Placental epithelial cell (primary cell): ENCODE measurements at places on chromosomes 13 and 19. TPM values are rescaled to one million over a fixed set of nuclear protein-coding genes. Genes with fewer than 3 reads are reported as not detected.

Gene ZNF799
- 4.9 and 5.1 TPM in 2 replicates for total RNA-seq

Gene PSG11
- total RNA-seq = 0.22 TPM in 1 of 2 replicates, not detected in the other

Gene PTGIR
- total RNA-seq = 0.22 TPM in 1 of 2 replicates, not detected in the other

Gene C5AR2
- under 0.01 and 2.1 TPM in 2 replicates for total RNA-seq

Gene GSX1
- not detected in 2 replicates for total RNA-seq

Gene MAB21L1
- total RNA-seq = not detected in 2 replicates

Gene CD33
- total RNA-seq = not detected in 2 replicates

Gene NLRP4
- total RNA-seq = not detected in 2 replicates

Gene SETDB2
- 7.5 and 7.9 TPM in 2 replicates for total RNA-seq

Gene ZNF837
- total RNA-seq = 4.4 and 6.3 TPM in 2 replicates

Gene KCNC3
- 2.4 and 3.9 TPM in 2 replicates for total RNA-seq

Gene FSD1
- total RNA-seq = 1.7 TPM in 1 of 2 replicates, not detected in the other

Gene RFC3
- total RNA-seq = 6.5 and 7.1 TPM in 2 replicates

Gene RNF225
- 2.8 and 5.5 TPM in 2 replicates for total RNA-seq

Gene CLIP3
- 6.3 and 13.0 TPM in 2 replicates for total RNA-seq

Gene PRTN3
- not detected in 2 replicates for total RNA-seq

Gene PNMA8B
- 0.22 and 0.39 TPM in 2 replicates for total RNA-seq

Gene FFAR2
- total RNA-seq = not detected in 2 replicates

Gene AMER2
- total RNA-seq = under 0.01 and 0.43 TPM in 2 replicates

Gene GARIN5A
- 1.2 and 1.6 TPM in 2 replicates for total RNA-seq

Gene PCDH8
- total RNA-seq = 0.39 TPM in 1 of 2 replicates, not detected in the other

Gene CTXN1
- 0.39 and 0.43 TPM in 2 replicates for total RNA-seq

Gene ZNF8
- total RNA-seq = 7.9 and 9.4 TPM in 2 replicates

Gene TGFBR3L
- total RNA-seq = 0.98 and 1.2 TPM in 2 replicates

Gene ELF1
- 132 and 141 TPM in 2 replicates for total RNA-seq

Gene NAPSA
- under 0.01 and 0.39 TPM in 2 replicates for total RNA-seq

Gene ZNF729
- under 0.01 TPM in 1 of 2 replicates, not detected in the other for total RNA-seq

Gene WDR87
- total RNA-seq = under 0.01 TPM in 2 replicates

Gene FCGBP
- 0.22 and 0.79 TPM in 2 replicates for total RNA-seq

Gene KLK11
- not detected in 2 replicates for total RNA-seq

Gene ZNF726
- total RNA-seq = 4.1 and 5.9 TPM in 2 replicates

Gene GNG14
- not detected in 2 replicates for total RNA-seq

Gene EPSTI1
- total RNA-seq = 14.1 and 17.4 TPM in 2 replicates

Gene CCDC70
- total RNA-seq = not detected in 2 replicates

Gene RFXAP
- total RNA-seq = 0.54 and 0.79 TPM in 2 replicates

Gene LILRB1
- not detected in 2 replicates for total RNA-seq

Gene ZNF66
- total RNA-seq = 6.2 and 6.7 TPM in 2 replicates

Gene IZUMO2
- total RNA-seq = 0.39 TPM in 1 of 2 replicates, not detected in the other

Gene ZNF100
- total RNA-seq = 2.7 and 4.1 TPM in 2 replicates

Gene TPTE2
- not detected in 2 replicates for total RNA-seq

Gene SERP2
- total RNA-seq = 4.7 and 4.9 TPM in 2 replicates

Gene SERPINE3
- under 0.01 TPM in 2 replicates for total RNA-seq

Gene ADPRHL1
- total RNA-seq = 4.7 and 11.2 TPM in 2 replicates

Gene KLK5
- total RNA-seq = not detected in 2 replicates

Gene WASF3
- 6.5 and 6.7 TPM in 2 replicates for total RNA-seq

Gene ALOX5AP
- 0.76 and 2.0 TPM in 2 replicates for total RNA-seq

Gene ZSCAN18
- total RNA-seq = 39.7 and 53.8 TPM in 2 replicates

Gene CGB5
- 0.39 TPM in 1 of 2 replicates, not detected in the other for total RNA-seq

Gene GRK1
- under 0.01 TPM in 1 of 2 replicates, not detected in the other for total RNA-seq

Gene ZNF581
- 33.3 and 57.3 TPM in 2 replicates for total RNA-seq

Gene ZFP14
- total RNA-seq = 1.6 and 3.9 TPM in 2 replicates

Gene TSHZ3
- 2.4 and 3.8 TPM in 2 replicates for total RNA-seq

Gene VSTM2B
- total RNA-seq = not detected in 2 replicates

Gene CARD8
- 9.1 and 16.1 TPM in 2 replicates for total RNA-seq

Gene ZNF208
- 7.5 and 8.5 TPM in 2 replicates for total RNA-seq

Gene PTH2
- total RNA-seq = not detected in 2 replicates

Gene SIGLECL1
- not detected in 2 replicates for total RNA-seq

Gene FLT1
- under 0.01 and 0.11 TPM in 2 replicates for total RNA-seq

Gene ZNF626
- 18.1 and 21.9 TPM in 2 replicates for total RNA-seq
